ENCODE measurements at places on chromosomes 6 and 20. TPM values are rescaled to one million over a fixed set of nuclear protein-coding genes. Genes with fewer than 3 reads are reported as not detected.
A peak's percentile ranks its signal among the peaks of the same experiment; 100 is the strongest.

DNA sequence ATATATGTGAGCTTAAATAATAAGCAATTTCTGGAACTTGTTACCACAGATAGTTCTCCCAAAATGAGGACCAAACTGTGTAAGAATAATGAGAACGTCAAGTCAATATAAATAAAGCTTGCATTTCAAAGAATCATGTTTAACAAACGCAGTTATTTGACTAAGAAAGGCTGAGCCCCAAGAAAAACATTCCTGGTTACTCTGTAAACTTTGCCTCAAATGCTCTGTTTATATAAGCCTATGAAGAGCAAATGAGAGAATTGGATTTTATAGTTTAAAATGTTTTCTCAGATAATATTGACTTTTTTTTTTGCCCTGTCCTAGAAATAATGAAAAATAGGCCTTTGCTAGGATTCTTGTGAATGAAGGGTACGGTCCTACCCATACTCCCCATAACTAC is 81.3 kb downstream of the C6orf52 start:
- no peak for DNase-seq

Gene HSPA12B
- polyA plus RNA-seq: 28.7 TPM

GRCh38 chr20:57705127-57705899 is 4.5 kb downstream of the PMEPA1 start:
- DNase-seq: no peak

- no peak for DNase-seq
Observed at GRCh38 chr6:117227245-117227962, 38.0 kb upstream of the VGLL2 start.

Gene SIM1
- 3.2 TPM for polyA plus RNA-seq

Gene PRICKLE4
- polyA plus RNA-seq: 2.8 TPM

GRCh38 chr20:22232473-22232872 is 351.9 kb downstream of the FOXA2 start:
- no peak for DNase-seq

DNA sequence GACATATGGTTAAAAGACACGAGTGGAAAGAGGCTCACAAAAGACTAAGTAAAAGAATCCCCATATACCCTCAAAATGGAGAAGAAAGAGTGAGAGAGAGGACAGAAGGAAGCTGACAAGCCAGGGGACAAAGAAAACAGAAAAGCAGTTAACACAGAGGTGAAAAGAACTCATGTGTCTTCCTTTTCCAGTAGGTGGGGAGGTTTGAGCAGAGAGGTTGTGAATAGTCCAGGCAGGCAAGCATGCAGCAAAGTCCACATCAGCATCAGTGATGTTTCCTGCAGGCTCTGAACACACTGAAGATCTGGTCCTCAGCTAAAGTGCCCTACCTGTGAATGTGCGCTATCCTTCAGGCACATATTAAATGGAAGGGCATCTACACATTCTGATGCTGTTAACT is 196.5 kb upstream of the IRAK1BP1 start:
- no peak for DNase-seq

Gene TUBB2B
- polyA plus RNA-seq: 55.1 TPM

Gene CD109
- 19.1 TPM for polyA plus RNA-seq

DNA sequence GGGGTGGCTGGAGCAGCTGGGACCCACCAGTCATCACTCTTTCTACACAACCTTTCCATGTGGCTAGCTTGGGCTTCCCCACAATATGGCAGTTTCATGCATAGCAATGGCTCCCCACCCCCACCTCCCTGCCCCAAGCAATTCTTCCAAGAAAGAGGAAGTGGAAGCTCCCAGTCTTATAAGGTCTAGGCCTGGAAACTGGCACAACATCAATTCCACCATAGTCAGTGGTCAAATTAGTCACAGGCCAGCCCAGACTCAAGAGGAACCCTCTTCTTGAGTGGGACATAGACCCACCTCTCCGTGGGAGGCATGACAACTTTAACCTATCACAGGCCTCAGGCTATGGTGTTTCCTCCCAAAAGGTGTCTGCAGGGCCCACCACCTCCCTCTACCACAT is 17.7 kb downstream of the TGM6 start:
- no peak for DNase-seq

GRCh38 chr20:34977365-34978091 is 21.9 kb downstream of the MYH7B start:
- peak; percentile 17 for DNase-seq

GRCh38 chr20:23602241-23602640 is 3.5 kb downstream of the CST9 start:
- DNase-seq: no peak

- no peak for DNase-seq
Observed at GRCh38 chr6:23983735-23984134, 142.3 kb upstream of the NRSN1 start.

Gene FAM184A
- polyA plus RNA-seq: 9.9 TPM

Gene ZNF334
- polyA plus RNA-seq: 17.6 TPM

DNA sequence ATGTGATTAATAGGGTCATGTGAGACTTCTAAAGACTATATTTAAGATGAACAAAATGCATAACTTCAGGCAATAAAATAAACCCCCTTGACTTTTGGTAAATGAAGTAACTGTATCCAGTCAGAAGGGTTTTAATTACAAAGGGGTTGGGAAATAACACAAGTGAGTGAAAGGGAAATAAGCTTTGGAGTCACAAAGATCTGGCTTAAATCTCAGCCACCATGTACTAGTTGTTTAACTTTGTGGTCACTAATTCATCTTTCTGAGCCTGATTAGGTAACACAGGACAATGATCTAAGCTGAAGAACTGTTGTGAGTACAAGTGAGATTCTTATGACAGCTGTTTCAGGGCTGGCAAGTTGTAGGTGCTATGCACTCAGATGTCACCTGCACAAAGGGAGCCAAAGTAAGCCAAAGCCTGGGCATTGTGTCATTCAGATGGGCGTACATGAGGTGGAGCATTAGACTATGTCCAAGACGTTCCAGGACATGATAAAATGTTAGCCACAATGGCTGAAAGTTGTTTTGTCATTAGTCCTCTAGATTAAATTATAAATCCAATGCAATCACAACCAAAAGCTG is 13.8 kb downstream of the TOMM34 start:
- no peak for DNase-seq

Gene ACOT13
- 14.5 TPM for polyA plus RNA-seq

Gene HDGFL1
- polyA plus RNA-seq: not detected

Gene NRSN1
- polyA plus RNA-seq: not detected

Gene REPS1
- polyA plus RNA-seq: 46.0 TPM

Gene ZC3H12D
- 0.16 TPM for polyA plus RNA-seq

- DNase-seq: no peak
Observed at GRCh38 chr6:135519348-135519747, 21.8 kb upstream of the AHI1 start.

GRCh38 chr6:111353912-111354462 is 129.0 kb downstream of the REV3L start:
- DNase-seq: peak; percentile 35

DNA sequence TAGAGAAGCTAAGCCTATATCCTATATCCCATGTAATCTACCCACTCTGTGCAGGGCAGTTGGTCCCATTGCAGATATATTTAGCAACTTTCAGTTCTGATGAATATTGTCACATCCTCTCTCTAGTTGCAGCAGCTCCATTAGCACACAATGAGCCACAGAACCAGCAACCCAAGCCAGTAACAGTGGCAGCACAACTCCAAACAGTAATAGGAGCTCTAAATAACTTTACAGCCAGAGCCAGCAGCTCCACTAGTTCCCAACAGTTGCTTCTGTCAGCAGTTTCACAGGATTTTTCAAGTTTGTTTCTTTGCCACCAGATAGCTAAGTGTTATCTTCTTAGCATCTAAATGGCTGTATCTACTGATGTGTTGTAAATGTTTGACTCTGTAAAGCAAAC is 490.8 kb downstream of the HTR1B start:
- no peak for DNase-seq

- DNase-seq: no peak
Observed at GRCh38 chr6:44154067-44154466, 4.6 kb upstream of the CAPN11 start.

DNA sequence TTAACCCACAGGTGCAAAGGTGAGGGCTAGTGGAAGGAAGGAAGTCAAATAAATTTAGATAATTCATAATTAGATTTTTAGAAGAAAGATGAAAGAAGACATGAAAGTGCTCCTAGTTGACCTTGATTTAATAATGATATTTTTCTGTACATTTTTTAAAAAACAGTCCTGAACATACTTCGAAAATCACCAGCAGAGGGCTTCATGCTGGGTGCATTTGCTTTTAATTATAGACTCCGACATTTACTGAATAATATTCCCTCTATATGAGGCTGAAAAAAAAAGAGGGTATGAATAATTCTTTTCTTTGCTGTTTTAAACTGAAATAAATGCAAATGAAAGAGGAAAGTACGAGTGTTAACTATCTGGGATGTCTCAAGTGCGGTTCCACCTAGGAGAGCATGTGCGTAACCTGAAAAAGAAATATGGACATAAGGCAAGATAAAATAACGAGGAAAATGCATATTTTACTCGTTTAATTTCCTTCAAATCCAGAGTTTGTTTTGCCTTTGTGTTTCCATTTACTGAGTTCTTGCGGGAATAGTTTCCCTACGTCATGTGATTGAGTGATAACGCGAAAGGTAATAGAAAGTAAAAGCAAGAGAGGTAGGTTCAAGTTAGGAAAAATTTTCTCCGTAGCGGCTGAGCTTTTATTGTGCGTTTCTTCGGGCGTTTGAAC is 3.1 kb upstream of the TFAP2B start:
- DNase-seq: peak; percentile 34

GRCh38 chr6:132868057-132868456 is 53.7 kb downstream of the RPS12 start:
- DNase-seq: no peak

GRCh38 chr20:61520076-61520892 is 268.2 kb downstream of the CDH4 start:
- DNase-seq: no peak

- peak; percentile 5 for DNase-seq
Observed at GRCh38 chr20:33177866-33178265, 9.9 kb downstream of the BPIFA2 start.

DNA sequence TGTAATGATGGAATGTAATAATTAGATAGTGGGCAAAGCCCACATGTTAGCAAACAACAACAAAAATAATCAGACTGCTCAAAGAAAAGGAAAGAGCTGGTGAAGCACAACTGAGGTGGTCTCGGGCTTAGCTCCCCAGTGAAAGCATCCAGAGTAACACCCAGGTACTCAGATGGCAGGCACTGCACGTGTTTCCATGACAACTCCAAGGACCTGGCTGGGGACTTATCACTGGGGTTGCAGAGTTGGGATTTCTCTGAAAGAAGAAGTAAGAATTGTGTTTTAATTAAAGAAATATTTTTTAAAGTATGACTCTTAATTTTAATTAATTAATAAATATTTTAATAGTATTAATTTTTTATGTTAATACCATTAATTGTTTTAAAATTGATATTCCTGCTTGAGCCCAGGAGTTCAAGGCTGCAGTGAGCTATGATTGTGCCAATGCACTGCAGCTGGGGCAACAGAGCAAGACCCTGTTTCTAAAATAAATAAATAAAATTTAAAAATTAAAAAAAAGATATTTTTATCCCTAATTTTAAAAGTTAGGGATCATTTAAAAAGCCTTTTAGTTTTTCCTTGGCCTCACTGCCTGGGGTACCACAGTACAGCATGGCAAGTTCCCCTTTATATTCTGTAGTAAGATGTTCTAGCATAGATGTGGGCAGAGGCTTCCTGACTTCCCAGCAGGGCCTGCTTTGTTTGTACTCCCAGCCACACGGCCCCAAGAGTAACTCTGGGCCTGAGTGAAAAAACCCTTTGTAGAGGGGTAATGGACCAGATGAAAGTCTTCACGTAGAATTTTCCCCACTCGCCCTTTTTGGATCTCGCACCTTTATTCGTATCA is 42.2 kb upstream of the UST start:
- no peak for DNase-seq

GRCh38 chr6:14933183-14933544 is 312.7 kb upstream of the JARID2 start:
- DNase-seq: no peak

- no peak for DNase-seq
Observed at GRCh38 chr20:44683263-44684046, 31.7 kb upstream of the CCN5 start.

Gene AGER
- 11.6 TPM for polyA plus RNA-seq
